ENCODE measurements at places on chromosomes 6 and 20.
A peak's percentile ranks its signal among the peaks of the same experiment; 100 is the strongest.

GRCh38 chr6:127516662-127517273 is 2.4 kb downstream of the MTCL3 start:
- peak; percentile 53 for DNase-seq

DNA sequence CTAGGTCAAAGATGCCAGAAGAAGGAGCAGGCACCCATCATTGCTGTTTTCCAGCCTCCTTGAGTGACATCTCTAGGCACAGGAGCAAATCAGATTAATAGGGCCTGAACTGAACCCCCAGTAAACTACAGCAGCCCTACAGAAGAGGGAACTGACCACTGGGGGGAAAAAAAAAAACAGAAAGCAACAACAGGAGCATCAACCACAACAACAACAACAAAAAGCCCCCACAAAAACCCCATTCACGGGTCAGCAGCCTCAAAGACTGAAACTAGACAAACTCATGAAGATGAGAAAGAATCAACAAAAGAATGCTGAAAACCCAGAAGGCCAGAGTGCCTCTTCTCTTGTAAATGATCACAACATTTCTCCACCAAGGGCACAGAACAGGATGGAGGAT is 537.4 kb upstream of the BTBD3 start:
- DNase-seq: no peak

DNA sequence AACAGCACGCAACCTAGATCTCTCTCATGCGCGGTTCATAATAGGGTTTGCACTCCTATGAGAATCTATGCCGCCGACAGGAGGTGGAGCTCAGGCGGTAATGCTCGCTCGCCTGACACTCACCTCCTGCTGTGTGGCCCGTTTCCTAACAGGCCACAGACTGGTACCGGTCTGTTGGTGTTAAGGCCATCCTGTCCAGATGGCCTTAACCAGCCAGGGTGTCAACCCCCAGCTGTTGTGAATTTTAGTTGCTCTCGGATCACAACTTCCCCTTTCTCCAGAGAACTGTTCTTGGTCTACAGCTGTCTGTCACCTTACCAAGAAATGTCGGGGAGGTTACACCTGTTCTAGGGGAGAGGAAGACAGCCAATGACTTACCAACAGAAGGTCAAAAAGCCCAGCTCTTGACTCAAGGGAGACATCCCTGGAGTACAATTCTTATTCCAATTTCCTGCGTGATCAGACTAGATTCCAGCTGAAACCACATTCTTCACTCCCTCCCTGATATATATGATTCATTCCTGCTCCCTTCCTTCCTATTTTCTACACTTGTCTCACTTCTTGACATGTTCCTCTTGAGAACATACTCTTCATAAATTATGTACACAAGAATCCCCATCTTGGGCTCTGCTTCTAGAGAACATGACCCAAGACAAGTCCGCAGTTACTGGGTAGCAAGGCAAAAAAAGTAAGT is 23.1 kb upstream of the DNAAF9 start:
- DNase-seq: no peak

- no peak for DNase-seq
These were observed 22.6 kb upstream of the BTN3A2 start for GRCh38 chr6:26342106-26343004.

DNA sequence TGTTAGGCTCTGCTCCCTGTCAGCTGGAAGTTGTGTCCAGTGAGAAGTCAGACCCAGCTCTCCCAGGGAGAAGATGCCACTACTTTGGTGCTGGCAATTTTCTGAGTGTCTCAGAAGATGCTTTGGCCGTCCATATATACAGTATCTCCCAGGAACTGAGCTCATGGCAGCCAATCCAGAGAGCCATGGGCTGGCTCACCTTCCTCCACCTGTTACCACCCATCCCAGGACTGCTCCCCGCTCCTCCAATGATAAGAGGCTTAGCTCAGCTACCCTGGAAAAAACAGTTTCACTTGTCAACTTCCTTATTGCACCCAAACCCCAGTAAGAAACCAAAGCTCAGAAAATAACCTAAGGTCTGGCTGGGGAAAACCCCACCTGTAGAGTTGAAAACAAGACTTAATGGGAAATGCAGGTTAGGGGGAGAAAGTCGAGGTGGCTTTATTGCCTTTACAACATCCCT is at the start of gene BNIP5:
BNIP5 (minus strand) TSS at position 110 of the 463 bp plus-strand sequence. CDS start 6,198 bp downstream, outside the sequence.
- no peak for DNase-seq

GRCh38 chr6:52505726-52506409 is 71.0 kb downstream of the TRAM2 start:
- no peak for DNase-seq

GRCh38 chr6:76435174-76435573 is 362.7 kb upstream of the IMPG1 start:
- DNase-seq: no peak

DNA sequence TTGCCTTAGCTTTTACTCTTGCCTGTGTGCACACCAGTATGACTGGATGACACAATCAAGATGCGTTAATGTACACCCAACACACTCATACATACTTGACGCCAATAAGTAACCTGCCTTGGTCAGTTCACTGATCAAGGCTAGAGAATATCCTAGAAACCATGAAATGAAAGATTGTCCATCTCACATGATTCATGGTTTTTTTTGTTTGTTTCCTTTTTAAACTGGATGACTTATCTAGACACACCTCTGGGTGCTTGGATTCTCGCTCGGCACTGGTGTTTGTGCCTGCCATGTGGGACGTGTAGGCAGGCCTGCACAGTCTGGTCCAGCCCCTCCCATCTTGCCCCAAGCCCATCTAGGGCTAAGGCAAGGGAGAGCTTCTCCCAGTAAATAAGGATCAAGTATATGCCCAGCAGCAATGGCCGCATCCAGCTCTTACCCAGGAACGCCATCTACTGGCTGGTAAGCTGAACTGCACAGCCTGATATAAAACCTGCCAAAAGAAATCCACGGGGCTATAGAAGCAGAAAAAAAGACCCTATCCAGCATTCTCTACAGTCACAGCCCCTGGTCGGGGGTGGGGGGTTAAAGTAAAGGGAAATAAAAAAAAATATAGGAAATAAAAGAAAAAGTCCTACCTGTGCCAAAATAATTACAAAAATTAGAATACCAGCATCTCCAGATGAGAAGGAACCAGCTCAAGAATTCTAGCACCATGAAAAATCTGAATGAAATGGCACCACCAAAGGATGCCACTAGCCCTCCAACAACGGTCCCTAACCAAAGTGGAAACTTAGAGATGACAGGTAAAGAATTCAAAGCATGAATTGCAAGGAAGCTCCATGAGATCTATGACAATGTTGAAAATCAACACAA is 73.3 kb downstream of the OTOR start:
- no peak for DNase-seq

DNA sequence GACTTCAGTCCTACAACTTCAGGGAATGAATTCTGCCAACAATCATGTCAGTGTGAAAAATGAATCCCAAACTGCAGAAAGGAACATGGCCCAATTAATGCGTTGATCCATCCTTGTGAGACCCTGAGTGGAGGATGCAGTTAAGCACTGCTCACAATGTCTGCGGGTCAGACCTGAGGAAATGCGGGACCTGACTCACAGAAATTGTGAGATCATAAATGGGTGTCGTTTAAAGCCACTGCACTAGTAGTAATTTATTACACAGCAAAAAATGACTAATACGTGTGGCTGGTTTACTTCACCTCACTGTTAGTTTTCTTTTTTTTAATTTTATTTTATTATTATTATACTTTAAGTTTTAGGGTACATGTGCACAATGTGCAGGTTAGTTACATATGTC is 505.0 kb downstream of the PRKN start:
- DNase-seq: no peak

DNA sequence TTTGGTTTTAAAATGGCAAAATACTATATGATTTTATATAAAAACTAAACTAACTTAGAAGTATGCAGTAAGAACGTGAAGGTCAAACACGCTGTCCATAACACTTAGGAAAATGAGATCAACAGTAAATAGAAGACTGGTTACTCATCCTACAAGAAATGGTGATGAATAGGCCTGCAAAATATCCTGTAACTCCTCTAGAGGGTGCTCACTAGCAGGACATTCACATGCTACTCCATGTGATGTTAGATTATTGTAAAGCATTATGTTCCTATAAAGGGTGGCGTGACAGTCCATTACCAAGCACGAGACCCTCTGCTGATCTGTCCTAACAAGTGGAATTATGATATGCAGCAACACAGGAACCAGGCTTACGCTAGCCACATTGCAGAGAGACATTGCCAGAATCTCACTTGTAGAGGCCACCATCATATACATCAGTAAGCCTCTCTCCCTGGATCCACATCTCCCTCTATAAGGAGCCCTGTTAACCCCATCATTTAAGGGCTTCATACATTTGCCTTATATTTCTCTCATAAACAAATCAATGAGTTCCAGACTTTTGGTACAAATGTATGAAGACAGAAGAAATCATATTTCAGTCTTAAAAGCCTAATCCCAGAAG is 18.0 kb upstream of the DEFB129 start:
- DNase-seq: no peak

DNA sequence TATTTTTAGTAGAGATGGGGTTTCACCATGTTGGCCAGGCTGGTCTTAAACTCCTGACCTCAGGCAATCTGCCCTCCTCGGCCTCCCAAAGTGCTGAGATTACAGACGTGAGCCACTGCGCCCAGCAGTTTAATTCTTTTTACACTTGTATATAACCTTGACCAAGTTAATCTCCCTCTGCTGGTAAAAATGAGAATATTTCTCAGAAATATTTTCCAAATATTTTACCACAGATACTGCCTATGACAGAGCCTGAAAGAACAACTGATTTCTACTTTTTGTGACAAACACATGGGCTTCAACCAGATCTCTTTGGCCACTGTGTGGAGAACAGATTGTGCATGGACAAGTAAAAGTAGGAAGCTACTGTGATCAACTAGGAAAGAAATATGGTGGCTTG is 21.2 kb upstream of the NHSL1 start:
- no peak for DNase-seq

- no peak for DNase-seq
These were observed 23.9 kb upstream of the PRSS35 start for GRCh38 chr6:83488448-83488847.

- no peak for DNase-seq
These were observed 212.5 kb upstream of the CNR1 start for GRCh38 chr6:88378639-88379038.

GRCh38 chr6:149701714-149702113 is 16.2 kb downstream of the LATS1 start:
- DNase-seq: no peak

DNA sequence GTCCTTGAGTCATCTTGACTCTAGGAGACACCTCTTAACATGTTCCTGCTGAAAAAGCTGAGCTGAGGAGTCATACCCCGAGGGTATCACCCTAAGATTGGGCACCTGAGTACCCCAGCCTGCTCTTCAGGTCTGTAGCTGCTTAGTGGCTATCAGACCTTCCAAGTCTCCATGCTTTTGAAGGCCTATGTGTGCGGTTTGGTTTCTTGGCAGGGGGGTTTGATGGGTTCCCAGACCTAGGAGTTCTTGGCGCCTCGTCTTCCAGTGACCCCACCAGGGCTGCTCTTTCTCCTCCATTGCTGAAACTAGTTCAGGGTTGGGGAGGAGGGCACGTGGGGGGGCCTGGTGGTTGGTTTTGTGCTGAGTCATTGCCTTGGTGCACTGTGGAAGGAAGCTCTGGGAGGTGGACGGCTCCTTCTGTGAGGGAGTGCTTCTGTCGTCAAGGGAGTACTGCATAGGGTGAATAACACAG is 20.1 kb downstream of the IGF2R start:
- no peak for DNase-seq

DNA sequence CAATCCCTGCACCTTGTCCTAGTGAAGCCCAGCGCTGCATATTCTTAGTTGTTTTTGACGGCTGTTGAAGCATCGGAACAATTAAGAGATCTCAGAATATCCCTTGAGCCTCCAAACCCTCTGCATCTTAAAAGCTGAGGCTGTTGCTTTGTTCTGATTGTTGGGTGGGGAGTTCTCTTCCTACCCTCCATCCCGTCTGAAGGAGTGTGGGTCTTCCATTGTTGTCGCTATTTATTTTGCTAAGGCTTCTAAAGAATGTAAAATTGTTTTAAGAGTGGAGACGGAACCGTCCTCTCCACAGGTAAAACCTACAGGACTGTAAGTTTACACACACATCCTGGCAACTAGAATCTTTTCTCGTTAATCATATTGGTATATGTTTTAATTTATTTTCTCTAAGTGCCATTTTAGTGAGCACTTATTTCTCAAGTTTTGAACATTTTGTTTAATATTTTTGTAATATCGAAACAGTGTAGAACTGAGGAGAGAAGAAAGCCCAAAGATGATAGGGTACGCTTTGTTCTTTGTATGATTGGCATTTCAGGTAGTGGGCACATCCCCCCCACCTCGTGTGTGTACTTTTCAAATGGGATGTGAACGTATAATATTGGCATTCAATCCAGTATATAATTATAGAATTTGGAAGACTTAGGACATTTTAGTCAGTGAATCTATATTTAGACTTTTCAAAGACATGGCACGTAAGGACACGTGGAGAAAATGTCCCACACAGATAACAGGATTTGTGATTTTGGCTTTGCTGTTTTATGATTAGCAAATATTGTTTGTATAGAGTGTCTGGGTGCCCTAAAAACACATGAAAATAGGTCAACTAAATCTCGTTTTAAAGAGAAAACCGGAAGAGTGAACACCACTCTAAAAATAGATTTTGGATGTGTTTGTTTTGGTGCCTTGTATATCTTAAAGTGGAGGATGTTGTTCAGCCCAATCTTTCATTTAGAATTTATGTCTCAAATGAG is 1.3 kb downstream of the RNF146 start:
- DNase-seq: no peak

- DNase-seq: no peak
These were observed 3.2 kb downstream of the SNX21 start for GRCh38 chr20:45836841-45837240.

GRCh38 chr6:120111001-120111400 is 761.4 kb upstream of the MAN1A1 start:
- no peak for DNase-seq

DNA sequence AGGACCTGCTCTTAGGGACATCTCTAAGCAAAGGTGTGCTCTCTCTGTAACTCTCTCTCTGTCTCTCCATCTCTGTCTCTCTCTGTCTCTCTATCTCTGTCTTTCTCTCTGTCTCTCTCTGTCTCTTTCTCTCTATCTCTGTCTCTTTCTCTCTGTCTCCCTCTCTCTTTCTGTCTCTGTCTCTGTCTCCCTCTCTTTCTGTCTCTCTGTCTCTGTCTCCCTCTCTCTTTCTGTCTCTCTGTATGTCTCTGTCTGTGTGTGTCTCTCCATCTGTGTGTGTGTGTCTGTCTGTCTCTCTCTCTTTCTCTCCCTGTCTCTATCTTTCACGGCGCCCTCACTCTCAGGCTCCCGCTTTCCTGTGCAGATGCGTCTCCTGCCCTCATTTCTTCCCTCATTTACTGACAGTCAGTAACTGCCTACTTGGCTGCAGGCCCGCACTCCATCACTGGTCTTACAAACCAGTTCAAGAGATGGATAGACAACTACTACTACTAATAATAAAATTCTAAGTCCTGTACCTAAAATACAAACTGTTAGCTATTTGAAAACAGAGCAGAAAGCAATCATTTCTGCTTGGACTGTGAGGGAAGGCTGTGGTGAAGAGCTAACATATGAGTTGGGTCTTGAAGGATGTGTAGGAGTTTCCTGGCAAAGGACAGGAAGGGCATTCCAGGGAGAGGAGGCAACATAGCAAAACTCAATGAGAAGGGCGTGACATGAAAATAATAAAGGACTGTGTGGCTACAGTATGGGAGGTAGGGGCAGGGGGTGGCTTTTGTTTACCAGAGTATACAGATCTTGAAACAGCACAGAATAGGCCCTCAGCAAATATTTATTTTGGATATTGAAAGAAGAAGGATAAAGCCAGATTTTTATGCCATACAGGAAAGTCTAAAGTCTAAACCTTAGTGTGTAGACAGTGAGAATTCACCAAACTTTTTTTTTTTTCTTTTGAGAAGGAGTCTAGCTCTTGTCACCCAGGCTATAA is 67.8 kb upstream of the TAB2 start:
- DNase-seq: no peak
